ENCODE measurements at places on chromosomes 6 and 20.
A peak's percentile ranks its signal among the peaks of the same experiment; 100 is the strongest.

GRCh38 chr6:10402648-10403311 lies 12.1 kb downstream of the TFAP2A start:
- DNase-seq = no peak

GRCh38 chr6:14309951-14310445 lies 192.4 kb downstream of the CD83 start:
- no peak for DNase-seq

DNA sequence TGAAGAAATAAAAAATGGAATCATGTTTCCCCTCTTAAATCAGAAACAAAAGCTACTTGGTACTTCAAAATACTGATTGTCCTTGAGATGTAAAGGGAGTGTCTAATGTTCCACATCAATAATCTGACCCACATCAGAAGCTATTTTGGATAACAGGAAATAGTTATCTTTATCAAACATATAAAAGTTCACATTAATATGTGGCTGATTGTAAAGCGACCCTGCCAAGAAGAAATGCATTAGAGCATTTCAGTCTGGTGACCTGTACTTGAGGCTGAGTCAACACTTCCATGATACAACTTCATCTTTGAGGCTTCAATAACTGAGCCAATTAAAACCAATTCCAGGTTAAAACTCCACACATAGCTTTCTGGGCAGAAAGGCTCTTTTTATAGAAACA lies 31.8 kb downstream of the SYNE1 start:
- no peak for DNase-seq

- no peak for DNase-seq
These were observed 52.9 kb upstream of the MLN start for GRCh38 chr6:33856655-33857054.

GRCh38 chr6:119105282-119105681 lies 26.8 kb upstream of the FAM184A start:
- DNase-seq = no peak

DNA sequence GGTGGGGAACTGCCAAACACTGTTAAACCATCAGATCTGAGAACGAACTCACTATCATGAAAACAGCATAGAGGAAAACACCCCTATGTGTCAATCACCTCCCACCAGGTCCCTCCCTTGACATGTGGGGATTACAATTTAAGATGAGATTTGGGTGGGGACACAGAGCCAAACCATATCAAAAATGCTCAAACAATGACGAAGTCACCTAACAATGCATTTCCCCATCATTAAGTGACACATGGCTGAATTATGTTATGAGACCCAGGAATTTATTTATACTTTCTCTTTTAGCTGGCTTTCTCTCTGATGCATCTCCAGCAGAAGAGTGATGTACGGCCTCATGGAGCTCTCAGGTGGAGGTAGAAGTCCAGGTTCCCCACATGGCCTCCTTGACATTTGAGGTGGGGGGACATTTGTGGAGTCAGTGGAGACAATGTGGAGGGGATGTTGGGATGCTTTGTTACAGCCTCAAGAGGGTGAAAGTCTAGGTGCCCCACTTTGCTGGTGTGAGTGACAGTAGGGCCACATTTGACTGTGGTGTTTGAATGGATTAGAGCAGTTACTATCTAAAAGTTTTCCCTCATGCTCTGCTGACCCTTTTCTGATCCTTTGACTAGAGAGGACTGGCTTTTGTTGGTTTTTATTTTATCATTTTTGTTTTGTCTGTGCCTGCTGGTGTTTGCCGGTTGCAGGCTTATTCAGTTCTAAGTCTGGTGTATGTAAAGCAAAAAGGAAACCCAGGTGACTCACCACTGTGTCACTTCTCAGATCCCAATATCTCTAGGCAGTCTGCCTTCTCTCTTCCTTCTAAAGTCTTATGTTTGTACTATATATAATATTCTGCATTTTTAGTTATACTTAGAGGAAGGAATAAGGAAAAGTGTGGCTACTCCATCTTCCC lies 18.5 kb upstream of the DCBLD1 start:
- no peak for DNase-seq

DNA sequence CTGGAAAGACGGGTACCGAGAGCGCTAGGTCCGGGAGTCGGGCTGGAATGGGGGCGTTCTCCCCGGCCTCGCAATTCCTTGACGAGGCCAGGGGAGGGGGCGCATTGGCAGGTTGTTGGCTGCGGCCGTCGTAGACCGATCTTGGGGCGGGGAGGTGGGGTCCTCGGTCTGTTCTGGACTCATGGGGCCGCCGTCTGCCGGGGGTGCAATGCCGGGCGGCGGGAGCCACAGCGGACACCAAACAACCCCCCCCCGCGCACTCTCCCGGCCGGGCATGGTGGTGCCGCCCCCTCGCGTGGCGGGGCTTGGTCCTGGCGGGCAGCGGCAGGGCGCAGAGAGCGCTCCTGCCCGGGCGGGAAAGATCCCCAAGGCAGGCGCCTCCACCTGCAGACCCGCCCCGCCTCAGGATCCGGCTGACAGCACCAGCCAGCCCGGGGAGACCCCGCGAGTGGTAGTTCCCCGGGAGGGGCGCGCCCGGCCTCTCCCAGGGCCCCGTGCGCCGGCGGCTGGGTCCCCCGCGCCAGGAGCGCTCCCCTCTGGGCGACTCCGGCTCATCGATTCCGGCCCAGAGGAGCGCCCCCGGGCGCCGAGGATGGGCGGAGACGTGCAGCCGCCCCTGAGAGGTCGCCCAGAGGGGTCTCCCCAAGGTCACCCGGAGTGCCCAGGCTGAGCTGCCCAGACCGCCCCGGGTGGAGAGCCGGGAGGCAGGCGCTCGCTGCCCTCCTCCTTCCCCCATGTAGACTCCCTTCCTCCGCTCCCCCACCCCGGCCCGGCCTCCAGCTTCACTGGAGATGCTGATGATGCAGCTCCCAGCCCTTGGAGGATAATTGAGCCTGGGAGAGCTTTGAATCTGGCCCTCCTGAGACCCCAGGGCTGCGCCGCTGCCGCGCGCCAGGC lies 709 bp downstream of the PPP1R16B start:
- DNase-seq = peak; percentile 36

GRCh38 chr6:123524781-123525180 lies 112.0 kb downstream of the TRDN start:
- DNase-seq = no peak

DNA sequence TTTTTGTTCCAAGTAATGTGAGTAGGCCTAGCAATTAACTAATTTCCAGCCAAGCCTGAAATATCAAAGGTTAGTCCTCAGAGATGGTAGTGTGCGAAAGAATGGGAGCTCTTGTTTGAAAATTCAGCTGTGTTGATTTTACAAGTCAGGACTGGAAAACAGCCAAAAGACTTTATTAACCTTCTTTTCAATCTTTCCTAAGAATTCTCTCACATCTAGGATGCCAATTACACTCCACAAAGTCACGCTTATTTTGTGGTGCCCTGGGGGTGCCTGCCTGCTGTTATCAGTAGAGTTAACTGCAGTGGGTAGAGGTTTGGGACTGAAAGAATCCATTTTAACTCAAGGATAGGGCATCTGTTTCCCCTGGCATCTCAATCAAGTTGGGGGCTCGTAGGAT lies 30.7 kb upstream of the MAP3K4 start:
- no peak for DNase-seq

DNA sequence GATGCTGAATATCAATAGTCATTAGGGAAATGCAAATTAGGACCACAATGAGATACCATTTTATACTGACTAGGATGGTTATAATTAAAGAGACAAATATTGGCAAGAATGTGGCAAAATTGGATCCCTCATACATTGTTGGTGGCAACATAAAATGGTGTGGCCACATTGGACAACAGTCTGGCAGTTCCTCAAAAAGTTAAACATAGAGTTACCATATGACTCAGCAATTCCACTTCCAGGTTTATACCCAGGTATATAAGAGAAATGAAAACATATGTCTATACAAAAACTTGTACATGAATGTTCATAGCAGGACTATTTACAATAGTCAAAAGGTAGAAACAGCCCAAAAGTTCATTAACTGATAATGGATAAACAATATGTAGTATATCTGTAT lies 2.0 kb upstream of the CRIP3 start:
- no peak for DNase-seq

- peak; percentile 58 for DNase-seq
These were observed 33.8 kb downstream of the CD40 start for GRCh38 chr20:46151936-46152335.

GRCh38 chr20:22472447-22473100 lies 111.8 kb downstream of the FOXA2 start:
- DNase-seq = no peak

GRCh38 chr6:168132531-168133167 lies 53.6 kb upstream of the FRMD1 start:
- no peak for DNase-seq

DNA sequence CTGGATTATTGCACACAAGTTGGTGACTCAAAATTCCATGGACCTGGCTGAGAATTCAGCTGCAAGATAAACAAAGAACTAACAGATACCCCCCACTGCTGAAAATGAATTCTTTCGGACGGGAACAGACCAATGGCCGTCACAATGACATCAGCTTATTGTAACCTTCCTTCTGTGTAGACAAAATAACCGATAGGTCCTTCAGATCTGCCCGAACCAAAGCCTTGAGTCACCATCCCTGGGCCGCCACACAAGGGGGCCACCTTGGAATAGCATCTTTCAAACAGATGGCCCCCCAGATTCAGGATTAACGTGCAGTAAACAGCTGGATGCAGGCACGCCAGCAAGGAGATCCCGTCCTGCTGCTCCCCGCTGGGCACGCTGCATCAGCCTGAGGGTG lies 214.0 kb upstream of the EXOC2 start:
- DNase-seq = no peak

GRCh38 chr6:136309729-136310311 lies 20.2 kb upstream of the BCLAF1 start:
- DNase-seq = no peak

DNA sequence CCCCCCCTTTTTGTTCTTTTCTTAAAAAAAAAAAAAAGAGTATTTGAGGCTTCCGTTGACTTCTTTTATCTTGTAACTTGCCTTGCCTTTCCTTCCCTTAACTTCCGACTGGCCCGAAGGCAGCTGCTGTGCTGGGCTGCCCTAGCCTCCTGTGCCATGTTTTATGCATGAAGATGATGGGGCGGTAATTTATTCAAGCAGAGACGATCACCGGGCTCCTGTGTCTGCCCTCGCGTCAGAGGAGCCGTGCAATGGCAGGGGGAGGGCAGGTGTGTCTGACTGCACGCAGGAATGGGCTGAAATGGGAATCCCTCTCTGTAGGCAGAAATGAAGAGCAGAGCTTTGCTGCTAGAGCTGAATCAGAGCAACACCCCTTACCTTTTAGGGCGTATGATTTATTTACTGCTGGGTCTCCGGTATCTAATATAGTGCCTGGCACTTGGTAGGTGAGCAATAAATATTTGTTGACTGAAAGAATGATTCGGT lies 106.3 kb upstream of the RIPOR2 start:
- no peak for DNase-seq

DNA sequence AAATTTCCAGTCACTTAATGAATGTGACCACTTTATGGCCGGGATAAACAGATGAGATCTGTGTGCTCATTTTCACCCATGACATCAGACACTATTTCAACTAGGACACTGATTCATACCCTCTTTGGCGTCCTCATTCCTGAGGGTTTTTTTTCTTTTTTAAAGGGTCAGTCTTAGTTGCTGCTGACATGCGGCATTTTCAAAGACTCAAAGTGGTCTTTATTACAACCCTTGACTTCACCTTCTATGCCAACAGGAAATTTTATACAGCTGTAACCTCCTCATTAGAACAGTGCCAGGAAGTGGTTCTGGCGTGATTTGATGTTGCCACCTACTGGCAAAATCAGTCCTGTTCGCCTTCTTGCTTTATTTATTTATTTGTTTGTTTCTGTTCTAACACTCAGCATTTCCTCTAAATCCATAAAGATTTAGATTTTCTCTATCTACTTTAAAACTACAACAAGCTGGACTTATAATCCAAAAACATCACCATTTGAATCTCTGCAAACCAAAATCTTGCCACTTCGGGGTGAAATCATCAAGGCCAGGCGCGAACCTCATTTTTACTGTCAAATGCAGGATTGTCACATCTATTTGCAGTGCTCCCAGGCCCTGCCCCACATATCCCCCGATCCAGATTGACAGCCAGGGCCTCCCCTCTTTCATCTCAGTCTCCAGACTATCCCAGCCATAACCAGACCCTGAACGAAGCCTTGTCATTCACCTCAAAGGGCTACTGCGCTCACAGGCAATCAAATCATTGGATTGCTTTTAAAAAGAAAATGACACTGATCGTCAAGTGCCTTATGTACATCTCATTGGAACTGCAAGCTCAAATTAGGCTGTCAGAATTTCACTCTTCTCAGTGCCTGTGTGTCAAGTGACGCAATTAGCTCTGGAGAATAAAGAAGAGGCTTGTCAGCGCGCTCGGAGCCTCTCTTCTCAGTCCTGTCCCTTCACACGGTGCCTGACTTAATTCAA lies 77.5 kb downstream of the C6orf118 start:
- DNase-seq = no peak

DNA sequence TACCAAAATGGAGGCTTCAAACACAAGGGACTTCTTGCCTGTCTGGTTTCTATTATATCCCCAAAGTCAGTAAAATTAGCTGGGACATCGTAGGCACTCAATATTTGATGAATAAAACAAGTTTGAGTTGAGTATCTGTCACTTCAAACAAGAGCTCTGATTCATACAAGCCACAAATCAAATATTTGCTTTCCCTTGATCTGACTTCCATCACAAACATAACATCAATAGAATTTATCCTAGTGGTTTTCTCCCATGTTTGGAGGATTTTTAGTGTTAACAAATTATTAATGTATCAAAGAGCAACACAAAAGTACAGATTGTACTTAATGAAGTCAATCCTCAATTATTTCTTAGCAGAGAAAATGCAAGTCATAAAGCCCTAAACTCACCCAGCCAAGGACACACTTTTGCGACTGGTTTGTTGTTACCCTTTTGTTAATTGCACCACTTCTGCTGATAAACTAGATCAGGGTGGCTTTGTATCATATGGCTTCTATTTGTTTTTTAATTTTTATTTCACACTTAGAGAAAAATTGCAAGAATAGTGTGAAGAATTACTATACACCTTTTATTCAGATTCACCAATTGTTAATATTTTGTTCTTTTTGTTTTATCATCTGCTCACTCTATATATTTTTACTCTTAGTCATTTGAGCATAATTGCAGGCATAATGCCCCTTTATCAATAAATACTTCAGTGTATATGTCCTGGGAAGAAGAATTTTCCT lies 117.4 kb upstream of the PRDM1 start:
- no peak for DNase-seq

GRCh38 chr6:2485116-2485515 lies 239.7 kb upstream of the GMDS start:
- DNase-seq = no peak

- DNase-seq = no peak
These were observed 253.6 kb downstream of the CDH26 start for GRCh38 chr20:60211618-60212463.

Data from GM12892 (cell line).